ENCODE measurements at places on chromosomes 5 and 9.
A peak's percentile ranks its signal among the peaks of the same experiment; 100 is the strongest.

DNA sequence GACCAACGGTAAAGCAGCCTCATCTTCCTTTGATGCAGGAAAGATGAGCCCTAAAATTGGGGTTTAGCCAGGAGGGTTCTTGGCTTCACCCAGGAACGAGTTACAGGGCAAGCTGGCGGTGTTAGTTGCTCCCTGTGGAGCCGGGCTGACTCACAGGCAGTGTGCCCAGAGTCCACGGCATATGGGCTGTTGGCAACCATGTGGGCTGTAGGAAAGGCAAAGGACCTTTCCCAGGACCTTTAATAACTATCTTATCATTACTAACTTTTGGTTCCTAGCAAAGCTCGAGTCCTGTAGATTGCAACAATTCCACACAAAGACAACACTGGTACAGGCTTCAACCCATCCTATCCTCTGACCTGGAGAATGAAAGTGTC, 29.8 kb upstream of the CLPTM1L start:
- DNase-seq, result no peak

DNA sequence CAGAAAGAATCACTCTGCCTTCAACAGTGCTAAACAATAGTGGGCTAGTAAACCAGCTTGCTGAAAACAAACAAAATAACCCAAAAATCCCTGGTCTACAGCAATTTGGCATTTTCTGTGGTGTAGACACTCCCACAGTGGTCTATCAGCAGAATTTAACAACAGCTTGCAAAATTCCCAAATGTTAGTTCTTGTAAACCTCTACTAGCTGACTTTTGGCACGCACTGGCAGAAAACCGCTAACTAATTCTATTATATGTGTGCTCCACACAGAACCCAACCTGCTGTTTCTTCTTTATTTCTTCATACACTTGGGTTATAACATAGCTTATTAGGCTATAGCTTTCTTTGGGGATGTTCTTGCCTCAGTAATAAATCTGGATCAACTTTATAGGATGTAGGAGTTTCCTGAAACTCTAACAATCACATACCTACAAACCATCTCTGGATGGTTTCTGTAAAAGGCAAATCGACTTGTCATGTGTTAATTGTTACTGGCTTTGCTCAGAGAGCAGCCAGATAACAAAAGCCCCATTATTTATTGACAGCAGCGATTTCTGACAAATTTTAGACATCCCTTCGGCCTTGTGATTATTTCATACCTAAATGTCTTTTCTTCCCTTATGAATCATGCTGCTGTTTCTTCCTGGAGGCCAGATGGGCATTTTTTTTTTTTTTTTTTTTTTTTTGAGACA, 82.7 kb upstream of the NAA35 start:
- DNase-seq, result no peak

GRCh38 chr9:12968093-12968492, 193.3 kb downstream of the LURAP1L start:
- DNase-seq, result no peak

GRCh38 chr9:87678650-87679355, 47.1 kb upstream of the CTSL start:
- DNase-seq, result peak; percentile 58

DNA sequence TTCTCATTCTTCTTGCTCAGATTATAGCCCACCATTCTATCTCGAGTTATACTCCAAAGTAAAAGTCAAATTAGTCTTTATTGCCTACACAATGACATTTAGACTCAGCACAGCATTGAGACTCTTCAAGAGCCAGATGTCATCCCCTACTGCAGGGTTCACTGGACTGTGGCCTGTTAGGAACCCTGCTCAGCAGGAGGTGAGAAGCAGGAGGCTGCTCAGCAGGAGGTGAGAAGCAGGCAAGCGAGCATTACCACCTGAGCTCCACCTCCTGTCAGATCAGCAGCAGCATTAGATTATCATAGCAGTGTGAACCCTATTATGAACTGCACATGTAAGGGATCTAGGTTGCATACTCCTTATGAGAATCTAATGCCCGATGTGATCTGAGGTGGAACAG, 12.7 kb upstream of the LIFR start:
- no peak for DNase-seq

- DNase-seq, result no peak
Measured at GRCh38 chr9:38254151-38254550, 138.4 kb upstream of the ALDH1B1 start.

DNA sequence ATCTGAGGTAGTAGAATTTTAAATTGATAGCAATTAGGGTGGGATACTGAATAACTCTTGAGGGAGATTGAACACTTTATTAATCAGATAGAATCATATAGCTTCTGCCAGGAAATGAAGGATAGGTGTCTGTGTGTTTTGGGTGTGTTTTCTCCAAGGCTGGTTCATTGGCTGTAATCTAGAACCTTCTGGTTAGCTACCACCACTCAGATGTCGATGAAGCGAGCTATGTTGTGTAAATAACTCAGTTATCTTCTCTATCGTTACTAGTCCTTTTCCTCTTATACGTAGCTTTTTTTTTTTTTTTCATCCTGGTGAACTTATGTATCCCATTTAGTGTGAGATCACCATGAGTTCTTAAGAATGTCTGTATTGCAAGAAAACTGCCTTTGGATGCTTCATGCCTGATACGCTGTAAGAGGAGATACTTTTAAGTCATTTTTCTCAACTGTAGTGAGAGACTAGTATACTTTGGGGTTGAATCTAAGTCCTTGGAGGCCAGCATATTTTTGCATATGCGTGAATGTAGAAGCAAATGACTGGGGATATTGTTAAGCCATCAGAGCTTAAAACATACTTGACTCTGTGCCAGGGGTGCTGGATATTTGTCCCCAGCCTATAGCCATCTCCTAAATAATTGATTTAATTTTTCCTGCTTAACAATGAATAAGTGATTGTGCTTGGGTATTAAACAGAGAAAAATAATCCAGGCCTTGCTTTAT, 2.1 kb downstream of the TNFAIP8 start:
- DNase-seq, result no peak

Measured in activated naive CD4-positive, alpha-beta T cell treated with anti-CD3 and anti-CD28 coated beads for 36 hours (primary cell).